ENCODE measurements at places on chromosomes 4 and X.

DNA sequence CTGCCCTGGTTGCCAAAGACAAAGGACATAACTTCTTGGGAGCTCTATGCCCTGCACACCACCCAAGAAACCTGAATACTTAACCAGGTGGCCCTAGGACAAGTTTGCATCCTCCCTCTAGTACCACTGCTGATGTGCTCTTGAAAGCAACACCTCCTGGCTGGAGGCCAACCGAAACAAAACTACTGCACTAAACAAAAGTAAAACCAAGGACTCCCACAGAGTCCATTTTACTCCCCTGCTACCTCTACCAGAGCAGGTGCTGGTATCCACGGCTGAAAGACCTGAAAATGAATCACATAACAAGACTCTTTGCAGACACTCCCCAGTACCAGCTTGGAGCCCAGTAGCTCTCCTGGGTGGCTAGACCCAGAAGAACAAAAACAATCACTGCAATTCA lies 941.8 kb downstream of the RAPGEF2 start:
- no peak for DNase-seq

DNA sequence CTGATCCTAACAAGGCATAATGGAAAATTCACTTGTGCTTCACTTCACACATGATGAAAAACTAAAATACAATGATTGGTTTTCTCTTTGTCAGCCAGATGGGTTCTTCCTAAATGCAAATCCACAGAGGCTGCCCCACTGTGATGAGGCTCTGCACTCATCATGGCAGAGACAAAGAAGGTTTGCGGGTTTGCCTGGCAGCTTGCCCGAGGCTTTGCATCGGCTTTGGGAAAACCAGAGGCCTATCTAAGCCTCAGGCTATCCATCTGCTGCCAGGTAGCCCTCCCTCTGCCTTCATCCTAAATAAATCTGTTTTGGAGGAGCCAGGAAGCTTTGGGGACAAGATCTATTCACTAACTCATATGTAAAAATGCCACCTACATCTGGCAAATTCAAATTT lies 244.2 kb downstream of the PACRGL start:
- no peak for DNase-seq

GRCh38 chrX:85516131-85516530 lies 136.7 kb upstream of the POF1B start:
- DNase-seq = no peak

DNA sequence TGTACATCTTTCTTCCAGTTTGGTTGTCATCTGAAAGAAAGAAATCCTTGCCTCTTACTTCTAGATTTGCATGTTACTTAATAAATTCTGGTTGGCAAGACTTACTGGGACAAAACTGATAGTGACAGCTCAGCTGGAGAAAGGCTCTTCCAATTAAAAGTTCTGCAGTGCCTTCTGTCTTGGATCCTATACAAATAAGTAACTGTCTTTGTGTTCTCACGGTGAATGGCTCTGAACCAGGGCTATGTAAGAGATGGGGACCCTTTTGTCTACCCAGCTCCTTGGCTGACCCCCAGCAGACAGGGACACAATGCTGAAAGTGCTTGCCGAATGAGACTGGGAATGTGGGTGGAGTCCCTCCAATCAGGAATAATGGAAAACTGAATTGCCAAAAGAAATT lies 89.5 kb downstream of the AASDH start:
- no peak for DNase-seq

GRCh38 chr4:60315586-60315985 lies 884.5 kb upstream of the ADGRL3 start:
- no peak for DNase-seq

DNA sequence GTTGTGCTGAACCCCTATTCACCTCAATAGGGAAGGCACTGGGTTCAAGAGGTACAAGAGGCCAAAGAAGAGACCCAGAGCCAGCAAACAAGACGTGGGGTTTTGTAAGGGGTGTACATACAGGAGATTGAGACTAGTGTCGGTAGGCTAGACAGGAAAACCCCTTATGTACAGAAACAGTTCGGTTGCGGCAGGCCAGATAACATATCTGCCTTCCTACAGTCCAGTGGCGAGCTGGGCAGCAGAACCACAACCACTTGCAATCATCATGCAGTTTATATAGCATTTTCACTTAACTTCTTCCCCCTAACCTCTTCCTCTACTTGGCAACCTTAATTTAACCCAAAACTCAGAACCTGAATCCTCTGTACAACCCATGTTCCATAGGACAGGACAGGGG lies 422.2 kb downstream of the PDHA2 start:
- no peak for DNase-seq

DNA sequence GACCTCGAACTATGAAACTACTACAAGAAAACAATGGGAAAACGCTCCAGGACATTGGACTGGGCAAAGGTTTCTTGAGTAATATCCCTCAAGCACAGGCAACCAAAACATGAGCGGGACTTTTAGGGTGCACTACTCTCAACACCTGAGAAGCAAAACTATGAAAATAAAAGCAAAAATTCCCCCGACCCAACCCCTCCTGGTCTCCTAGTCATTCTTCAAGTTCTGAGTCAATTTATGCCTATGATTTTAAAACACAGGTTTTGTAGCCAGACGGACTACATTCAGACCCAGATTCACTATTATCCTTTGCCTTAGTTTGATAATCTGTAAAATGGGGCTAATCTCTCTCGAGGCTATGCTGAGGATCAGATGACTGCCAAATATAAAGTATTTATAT lies 97.0 kb downstream of the SOWAHB start:
- DNase-seq = no peak

- no peak for DNase-seq
Observed at GRCh38 chr4:175639346-175639745, 172.7 kb downstream of the GPM6A start.

- no peak for DNase-seq
Observed at GRCh38 chr4:76764251-76764650, 133.7 kb downstream of the SOWAHB start.

DNA sequence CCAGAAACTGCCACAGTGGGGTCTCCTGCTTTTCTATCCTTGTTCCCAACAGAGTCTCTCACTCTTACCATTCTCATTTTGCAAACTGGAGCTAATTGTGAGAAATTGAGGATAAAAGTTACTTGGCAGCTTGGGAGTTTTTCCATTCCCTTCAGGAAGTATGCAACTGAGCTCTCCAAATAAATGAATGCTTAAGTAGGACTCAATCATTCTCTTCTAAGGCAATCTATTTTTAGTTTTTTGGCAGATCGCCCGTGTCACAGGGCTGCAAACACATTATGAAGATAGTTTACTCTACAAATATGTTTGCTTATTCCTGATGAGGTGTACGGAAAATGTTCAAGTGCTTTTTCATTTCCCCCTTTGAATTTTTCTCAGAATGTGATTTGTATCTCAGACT lies 5.3 kb downstream of the ASB11 start:
- DNase-seq = no peak

DNA sequence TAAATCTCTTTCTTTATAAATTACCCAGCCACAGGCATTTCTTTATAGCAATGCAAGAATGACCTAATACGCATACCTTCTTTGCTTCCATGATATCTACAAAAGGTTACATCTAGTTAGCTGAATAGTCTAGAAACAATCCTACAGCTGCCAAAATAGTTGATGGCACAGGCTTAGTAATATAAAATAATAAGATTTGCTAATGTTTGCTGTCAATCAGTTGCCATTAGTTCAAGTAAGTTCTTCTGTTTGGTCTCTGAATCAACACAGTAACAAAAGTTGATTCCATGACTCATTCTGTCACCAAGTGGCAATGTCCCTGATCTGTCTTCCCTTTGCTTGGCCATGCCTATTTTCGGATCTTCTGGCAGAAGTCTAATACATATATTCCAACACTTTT lies 470.2 kb downstream of the SPRY1 start:
- DNase-seq = no peak
